Forelimb muscle (tissue), 1 donor: ENCODE measurements at places on chromosomes 1 and 21.

- DNase-seq: no peak
Measured at GRCh38 chr1:55217226-55217986, 2.2 kb upstream of the USP24 start.

- no peak for DNase-seq
Measured at GRCh38 chr1:205199931-205200299, 11.6 kb downstream of the DSTYK start.

- no peak for DNase-seq
Measured at GRCh38 chr1:89081005-89081404, 16.0 kb upstream of the GBP1 start.

DNA sequence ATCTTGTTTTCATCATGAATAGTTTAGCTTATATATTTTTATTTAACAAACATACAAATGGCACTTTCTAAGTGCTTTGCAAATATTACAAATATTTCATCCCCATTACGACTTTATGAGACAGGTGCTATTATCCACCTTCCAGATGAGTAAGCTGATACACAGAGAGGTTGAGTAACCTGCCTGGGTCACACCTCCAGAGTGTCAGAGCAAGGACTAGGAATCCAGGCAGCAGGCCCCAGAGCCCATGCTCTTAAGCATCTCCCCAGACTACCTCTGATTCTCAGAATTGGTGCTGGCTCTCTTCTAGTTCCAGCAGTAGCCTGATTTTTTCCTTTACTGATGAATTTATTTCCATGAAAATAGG is 40.0 kb downstream of the EPHB2 start:
- DNase-seq: no peak

- no peak for DNase-seq
Measured at GRCh38 chr1:71667216-71667615, 586.4 kb upstream of the ZRANB2 start.

DNA sequence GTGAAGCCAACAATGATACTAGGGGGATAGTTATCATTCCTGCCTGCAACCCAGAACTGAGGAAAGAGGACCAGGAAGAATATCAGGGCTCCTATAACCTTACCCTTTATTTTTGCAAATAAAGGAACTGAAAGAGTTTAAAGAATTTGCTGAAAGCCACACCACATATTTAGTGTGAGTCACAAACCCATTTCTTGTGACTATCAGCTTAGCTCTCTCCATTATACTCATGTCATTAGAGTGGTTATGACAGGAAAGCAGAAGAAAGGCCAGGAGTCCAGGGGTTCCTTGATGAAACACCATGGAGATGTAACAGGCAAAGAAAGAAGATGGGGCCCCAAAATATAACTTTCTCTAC is 141.1 kb upstream of the SAMSN1 start:
- DNase-seq: no peak

DNA sequence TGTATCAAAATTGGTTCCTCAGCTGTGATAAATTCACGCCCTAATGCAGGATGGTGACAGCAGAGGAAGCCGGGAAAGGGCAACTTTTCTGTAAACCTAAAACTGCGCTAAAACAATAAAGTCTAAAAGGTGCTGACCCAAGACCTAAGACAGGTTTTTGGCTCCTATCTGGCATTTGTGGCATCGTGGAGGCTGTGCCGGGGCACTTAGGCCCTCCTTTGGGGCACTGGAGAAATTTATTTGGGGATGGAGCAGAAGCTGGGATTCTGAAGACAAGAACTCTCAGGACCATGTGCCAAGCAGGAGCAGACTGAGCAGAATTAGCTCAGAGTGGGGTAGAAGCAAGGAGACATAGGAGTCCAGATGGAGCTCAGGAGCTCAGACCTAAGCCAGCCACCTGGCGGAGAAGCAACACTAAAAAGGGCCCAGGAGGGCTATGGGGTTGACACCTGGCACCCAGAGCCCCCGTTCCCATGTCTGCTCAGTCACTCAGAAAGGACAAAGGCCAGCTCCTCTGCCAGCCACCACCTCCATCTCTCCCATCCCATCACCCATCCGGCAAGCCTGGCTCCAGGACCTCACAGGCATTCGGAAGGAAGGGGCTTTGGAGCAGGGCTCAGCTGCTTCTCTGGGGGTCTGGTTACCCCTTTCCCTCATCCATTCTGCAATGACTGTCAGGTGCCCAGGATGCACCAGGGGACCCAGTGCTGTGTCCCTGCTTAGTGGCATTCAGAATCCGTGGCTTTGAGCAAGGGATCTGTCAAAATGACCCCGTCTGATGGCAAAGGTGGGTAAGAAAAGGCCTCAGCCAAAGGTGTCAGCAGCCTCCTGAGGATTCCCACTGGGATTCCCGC is 347.7 kb downstream of the NPHP4 start:
- DNase-seq: no peak

- no peak for DNase-seq
Measured at GRCh38 chr1:198776602-198777029, 137.8 kb downstream of the PTPRC start.

DNA sequence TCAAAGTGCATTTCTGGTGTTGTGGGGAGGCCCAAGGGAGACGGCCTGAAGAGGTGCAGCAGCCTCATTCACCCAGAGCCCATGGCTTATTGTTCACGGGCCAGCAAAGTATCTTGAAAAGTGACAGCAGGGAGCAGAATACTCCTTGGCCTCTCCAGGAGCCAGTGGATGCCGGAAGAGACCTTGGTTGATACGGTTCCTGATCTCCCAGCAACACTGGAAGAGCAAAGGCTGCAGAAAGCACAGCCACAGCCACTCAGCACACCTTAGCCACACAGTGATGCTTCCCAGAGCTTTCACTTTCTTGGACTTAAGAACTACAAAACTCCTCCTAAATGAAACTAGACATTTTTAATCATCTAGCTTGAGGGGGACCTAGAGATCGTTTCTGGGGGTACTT is 64.3 kb upstream of the TENT5C start:
- DNase-seq: no peak
